Effector memory CD8-positive, alpha-beta T cell (primary cell): ENCODE measurements at places on chromosomes 1 and 21.
A peak's percentile ranks its signal among the peaks of the same experiment; 100 is the strongest.

DNA sequence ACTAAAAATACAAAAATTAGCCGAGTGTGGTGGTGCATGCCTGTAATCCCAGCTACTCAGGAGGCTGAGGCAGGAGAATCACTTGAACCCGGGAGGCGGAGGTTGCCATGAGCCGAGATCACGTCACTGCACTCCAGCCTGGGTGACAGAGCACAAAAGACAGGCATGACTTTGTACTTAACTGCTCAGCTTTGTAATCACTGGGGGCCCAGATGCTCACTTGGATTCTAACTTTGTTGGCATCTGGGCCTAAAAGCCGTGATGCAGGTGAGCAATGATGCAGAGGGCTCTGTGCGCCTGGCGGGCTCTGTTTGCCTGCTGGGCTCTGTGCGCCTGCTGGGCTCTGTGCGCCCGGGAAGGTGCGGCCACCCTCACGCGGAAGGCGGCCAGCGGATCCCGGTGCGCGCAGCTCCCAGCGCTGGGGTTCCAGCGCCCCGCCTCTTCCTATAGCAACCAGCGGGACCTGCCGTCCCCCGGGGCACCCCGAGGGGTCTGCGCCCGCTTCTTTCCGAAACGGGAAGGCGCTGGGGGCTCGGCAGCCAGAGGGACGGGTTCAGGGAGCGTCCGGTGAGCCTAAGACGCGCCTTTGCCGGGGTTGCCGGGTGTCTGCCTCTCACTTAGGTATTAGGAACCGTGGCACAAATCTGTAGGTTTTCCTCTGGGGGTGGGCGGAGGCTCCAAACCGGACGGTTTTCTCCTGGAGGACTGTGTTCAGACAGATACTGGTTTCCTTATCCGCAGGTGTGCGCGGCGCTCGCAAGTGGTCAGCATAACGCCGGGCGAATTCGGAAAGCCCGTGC, 31.7 kb downstream of the PRMT2 start:
- H3K36me3 ChIP-seq: peaks cover 18% of the 10 kb centered on the region
- H3K27ac ChIP-seq: no peak overlapping the region
- H3K27me3 ChIP-seq: no peaks in the 10 kb centered on the region
- peak overlapping the region; percentile 69 for H3K4me3 ChIP-seq
- no peak for DNase-seq

DNA sequence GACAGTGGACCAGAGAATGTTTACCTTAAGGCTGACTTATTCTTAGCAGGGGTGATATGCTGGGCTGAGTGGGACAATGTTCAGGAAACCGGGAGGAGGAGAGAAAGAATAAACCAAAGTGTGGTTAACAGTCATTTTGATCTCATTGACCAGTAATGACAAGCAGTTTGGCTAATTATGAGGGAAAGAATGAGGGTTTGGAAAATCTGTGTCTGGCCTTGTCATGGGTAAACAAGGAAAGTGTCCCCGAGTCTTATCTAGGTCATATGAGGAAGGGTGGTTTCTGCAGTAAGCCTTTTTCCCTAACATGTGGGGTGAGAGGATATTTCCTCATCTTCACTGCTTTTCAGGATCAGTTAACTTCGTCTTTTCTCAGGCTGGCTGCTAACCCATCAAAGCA, 155.0 kb downstream of the TPR start:
- H3K4me1 ChIP-seq: no peaks in the 10 kb centered on the region
- H3K4me3 ChIP-seq: no peak overlapping the region
- H3K27ac ChIP-seq: no peak overlapping the region
- peaks cover 14% of the 10 kb centered on the region for H3K27me3 ChIP-seq
- DNase-seq: no peak
- H3K36me3 ChIP-seq: no peaks in the 10 kb centered on the region

DNA sequence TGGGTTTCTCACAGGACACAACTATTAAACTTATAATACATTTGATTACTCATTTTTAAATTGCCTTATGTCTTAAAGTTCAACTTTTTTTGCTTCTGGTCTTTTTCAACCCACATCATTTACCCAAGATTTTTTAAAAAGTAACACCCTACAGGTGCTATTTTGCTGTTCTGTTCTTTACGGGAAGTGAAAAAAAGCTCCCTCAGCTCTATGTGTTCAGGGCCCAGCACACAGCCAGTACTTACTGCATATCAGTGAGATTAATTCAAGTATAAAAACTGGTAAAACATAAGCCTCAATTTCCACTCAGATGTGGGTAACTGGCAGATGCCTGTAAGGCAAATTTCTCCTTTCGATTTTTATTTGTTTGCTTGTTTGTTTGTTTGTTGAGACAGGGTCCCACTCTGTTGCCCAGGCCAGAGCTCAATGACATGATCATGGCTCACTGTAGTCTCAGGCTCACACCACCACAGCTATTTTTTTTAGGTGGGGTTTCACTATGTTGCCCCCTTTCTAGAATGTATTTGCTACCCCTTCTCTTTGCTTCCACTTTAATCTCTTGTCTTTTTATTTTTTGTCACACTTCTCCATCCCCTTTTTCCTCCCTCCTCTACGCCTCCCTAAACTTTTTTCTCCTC, 20.3 kb downstream of the RNASEL start:
- no peak overlapping the region for H3K4me3 ChIP-seq
- no peaks in the 10 kb centered on the region for H3K4me1 ChIP-seq
- no peak overlapping the region for H3K27ac ChIP-seq
- no peaks in the 10 kb centered on the region for H3K27me3 ChIP-seq
- DNase-seq: no peak

GRCh38 chr21:20315042-20315441, 683.2 kb upstream of the NCAM2 start:
- H3K4me1 ChIP-seq: no peaks in the 10 kb centered on the region
- no peaks in the 10 kb centered on the region for H3K27me3 ChIP-seq
- no peak for DNase-seq
- H3K36me3 ChIP-seq: no peaks in the 10 kb centered on the region
- no peak overlapping the region for H3K27ac ChIP-seq

GRCh38 chr1:161913482-161914140, 110.1 kb downstream of the OLFML2B start:
- no peak overlapping the region for H3K27ac ChIP-seq
- no peak overlapping the region for H3K4me3 ChIP-seq
- H3K27me3 ChIP-seq: no peaks in the 10 kb centered on the region
- DNase-seq: no peak
- peaks cover 2% of the 10 kb centered on the region for H3K4me1 ChIP-seq

- H3K36me3 ChIP-seq: peaks cover 39% of the 10 kb centered on the region
- no peak overlapping the region for H3K4me3 ChIP-seq
- no peaks in the 10 kb centered on the region for H3K27me3 ChIP-seq
- H3K4me1 ChIP-seq: peaks cover 5% of the 10 kb centered on the region
- no peak for DNase-seq
Measured at GRCh38 chr1:36137226-36137625, 12.1 kb downstream of the TRAPPC3 start.

DNA sequence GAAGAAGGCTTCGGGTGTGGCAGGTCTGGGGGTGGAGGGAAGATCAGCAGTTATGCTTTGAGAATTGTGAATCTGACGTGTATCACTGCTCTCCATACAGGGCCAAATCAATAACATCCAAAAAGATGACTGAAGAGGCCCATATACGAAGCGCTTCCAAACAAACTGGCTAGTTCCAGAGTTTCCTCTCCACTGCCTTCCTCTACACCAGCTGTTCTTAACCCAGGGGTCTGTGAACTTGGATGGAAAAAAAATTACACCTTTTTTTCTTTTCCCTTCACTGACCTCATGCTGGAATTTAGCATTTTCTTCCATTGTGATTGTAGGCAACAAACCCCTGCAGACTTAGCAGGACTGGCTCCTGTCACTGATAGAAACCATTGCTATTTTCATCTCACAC, 77.1 kb upstream of the NBL1 start:
- DNase-seq: no peak
- H3K36me3 ChIP-seq: no peaks in the 10 kb centered on the region
- H3K27ac ChIP-seq: no peak overlapping the region
- H3K4me3 ChIP-seq: no peak overlapping the region

- no peaks in the 10 kb centered on the region for H3K27me3 ChIP-seq
- no peak for DNase-seq
- H3K27ac ChIP-seq: no peak overlapping the region
- no peaks in the 10 kb centered on the region for H3K4me1 ChIP-seq
Measured at GRCh38 chr1:162706606-162707005, 74.3 kb downstream of the DDR2 start.

GRCh38 chr1:112383759-112384370, 12.1 kb upstream of the CTTNBP2NL start:
- H3K4me1 ChIP-seq: no peaks in the 10 kb centered on the region
- H3K4me3 ChIP-seq: no peak overlapping the region
- H3K27ac ChIP-seq: no peak overlapping the region
- peaks cover 59% of the 10 kb centered on the region for H3K27me3 ChIP-seq
- H3K36me3 ChIP-seq: no peaks in the 10 kb centered on the region

DNA sequence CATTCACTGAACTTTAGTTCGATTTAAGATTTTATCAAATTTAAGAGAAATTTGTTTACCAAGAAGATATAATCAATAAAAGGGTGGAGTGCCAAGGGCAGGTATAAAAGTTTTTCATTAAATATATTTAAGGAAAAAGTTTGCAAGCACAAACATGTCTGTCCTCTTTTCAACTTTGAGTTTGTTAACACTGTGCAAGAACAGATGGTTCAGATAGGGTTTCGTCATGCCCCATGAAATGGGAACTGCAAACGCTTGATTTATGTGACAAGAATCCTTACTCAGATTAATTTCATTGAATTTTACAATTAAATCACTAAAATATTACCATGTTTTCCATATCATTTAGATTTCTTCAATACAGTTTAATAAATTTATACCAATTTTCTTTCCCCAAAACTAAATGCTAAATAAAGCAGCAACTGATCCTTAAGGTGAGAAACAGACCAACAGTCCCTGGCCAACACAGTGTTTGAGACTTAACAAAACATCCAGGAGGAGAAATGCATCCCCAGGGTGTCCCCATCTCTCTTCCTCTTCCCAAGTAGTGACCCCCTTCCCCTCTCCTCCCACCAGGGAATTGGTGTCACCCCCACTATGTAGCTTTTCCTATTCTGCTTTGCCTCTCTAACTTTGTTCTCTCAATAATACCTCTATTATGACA, 292.9 kb downstream of the LTN1 start:
- H3K27me3 ChIP-seq: no peaks in the 10 kb centered on the region
- DNase-seq: no peak
- H3K27ac ChIP-seq: no peak overlapping the region
- H3K36me3 ChIP-seq: no peaks in the 10 kb centered on the region
